ENCODE measurements at places on chromosomes 5 and 9.

GRCh38 chr9:82934949-82935348 lies 128.0 kb downstream of the RASEF start:
- no peak for DNase-seq

GRCh38 chr9:6656614-6657300 lies 11.2 kb upstream of the GLDC start:
- no peak for DNase-seq

- DNase-seq: no peak
These were observed 2.3 kb downstream of the CFAP157 start for GRCh38 chr9:127708952-127709587.

GRCh38 chr5:147391781-147392180 lies 118.1 kb downstream of the DPYSL3 start:
- no peak for DNase-seq

- no peak for DNase-seq
These were observed 2245.5 kb upstream of the WWC1 start for GRCh38 chr5:166045961-166046360.

- no peak for DNase-seq
These were observed 170.8 kb upstream of the NR3C1 start for GRCh38 chr5:143574236-143574635.

DNA sequence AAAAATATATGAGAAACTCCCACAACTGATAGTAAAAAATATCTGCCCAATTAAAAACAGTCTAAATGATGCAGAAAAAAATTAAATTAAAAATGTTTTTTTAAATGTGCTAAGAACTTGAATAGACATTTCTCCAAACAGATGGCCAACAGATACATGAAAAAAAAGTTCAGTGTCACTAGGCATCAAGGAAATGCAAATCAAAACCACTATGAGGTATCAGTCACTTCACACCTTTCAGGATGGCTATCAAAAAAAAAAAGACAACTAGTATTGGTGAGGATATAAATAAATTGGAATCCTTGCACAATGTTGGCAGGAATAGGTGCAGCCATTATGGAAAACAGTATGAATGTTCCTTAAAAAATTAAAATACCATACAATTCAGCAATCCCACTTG lies 16.6 kb downstream of the ZNF131 start:
- no peak for DNase-seq

- DNase-seq: no peak
These were observed 80.0 kb upstream of the C9orf72 start for GRCh38 chr9:27653246-27653645.

DNA sequence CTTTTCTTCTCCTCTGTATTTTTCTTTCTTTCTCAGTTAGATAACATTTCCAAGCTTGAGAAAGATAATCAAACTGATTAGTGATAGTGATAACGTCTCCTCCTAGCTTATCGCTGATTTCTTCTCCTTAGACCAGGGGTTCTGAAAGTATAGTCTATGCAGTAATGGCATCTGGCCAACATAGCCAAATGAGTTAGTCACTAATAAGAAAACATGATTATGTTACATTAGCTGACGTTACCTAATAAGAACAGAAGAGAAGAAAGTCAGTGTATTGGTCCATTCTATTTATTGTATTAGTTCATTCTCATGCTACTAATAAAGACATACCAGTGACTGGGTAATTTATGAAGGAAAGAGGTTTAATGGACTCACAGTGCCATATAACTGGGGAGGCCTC lies 111.2 kb downstream of the STRBP start:
- no peak for DNase-seq

GRCh38 chr5:172845154-172845553 lies 11.1 kb downstream of the ERGIC1 start:
- DNase-seq: no peak

- no peak for DNase-seq
These were observed 260.5 kb downstream of the COX7C start for GRCh38 chr5:86878250-86878649.

GRCh38 chr9:83509402-83509801 lies 28.8 kb downstream of the FRMD3 start:
- no peak for DNase-seq

DNA sequence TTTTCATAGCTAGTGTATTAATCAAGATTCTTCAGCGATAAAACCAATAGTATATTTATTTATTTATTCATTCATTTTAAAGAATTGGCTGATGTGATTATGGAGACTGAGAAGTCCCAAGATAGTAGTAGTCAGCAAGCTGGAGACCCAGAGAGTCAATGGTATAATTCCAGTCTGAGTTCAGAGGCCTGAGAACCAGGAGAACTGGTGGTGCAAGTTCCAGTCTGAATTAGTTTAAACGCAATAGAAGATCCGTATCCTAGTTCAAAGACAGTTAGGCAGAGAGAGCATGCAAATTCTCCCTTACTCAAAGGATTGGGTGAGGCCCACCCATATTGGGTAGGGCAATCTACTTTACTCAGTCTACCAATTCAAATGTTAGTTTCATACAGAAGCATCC lies 364.2 kb upstream of the RPS23 start:
- DNase-seq: no peak

- DNase-seq: no peak
These were observed 19.2 kb downstream of the GSN start for GRCh38 chr9:121286973-121287741.

DNA sequence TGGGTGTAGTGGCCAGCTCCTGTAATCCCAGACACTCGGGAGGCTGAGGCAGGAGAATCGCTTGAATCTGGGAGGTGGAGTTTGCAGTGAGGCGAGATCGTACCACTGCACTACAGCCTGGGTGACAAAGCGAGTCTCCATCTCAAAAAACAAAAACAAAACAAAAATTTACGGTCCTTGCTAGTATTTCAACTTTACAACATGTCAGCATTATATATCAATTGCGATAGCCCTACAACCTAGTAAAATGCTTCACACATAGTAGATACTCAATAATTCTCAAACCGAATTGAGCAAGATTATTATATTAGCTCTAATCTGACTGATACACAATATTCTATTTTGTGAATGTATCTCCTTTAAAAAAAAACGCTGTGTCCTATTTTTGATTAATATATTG lies 1411.0 kb upstream of the WWC1 start:
- DNase-seq: no peak

GRCh38 chr9:123689701-123690428 lies 240.1 kb downstream of the DENND1A start:
- no peak for DNase-seq

DNA sequence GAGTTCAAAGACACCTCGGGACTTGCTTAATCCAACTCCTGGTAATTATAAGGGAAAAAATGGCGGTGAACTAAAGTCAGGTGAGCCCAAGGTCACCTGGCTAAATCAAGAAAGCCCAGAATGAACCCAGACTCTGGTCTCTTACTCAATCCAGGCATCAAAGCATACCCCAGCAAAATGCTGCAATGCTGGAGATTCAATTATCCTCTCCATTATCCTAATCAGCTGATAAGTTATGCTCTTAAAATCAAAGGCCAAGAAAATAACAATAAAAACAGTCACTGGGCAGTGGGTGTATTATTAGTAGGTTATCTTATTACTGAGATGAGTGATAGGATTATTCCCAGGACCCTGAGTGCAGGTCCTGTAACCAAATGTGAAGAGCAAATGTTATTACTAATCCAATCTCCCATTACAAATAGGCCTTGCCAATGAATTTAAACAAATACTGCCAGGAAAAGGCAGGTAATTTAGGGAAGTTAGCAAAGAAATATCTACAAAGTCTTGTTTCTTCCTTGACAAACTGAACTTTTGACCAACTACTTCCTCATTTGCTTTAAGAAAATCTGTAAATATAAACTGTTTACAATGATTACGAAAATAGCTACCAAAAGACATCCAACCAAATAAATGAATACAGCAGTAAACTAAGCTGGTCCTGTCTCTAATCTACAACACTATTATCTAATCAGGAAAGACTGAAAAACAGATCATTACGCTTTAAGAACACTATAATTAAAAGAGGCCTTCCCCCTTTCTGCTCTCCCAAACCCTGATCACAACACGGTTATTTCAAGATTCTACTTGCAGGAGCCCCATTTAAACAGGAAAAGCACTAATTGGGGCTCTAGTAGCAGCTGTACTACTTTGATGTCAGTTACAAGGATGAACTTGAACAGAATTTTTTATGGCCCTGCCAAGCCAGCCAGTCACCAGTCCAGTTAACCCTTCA lies 103.2 kb downstream of the MED27 start:
- DNase-seq: no peak

GRCh38 chr9:91905991-91906469 lies 44.0 kb downstream of the ROR2 start:
- no peak for DNase-seq

DNA sequence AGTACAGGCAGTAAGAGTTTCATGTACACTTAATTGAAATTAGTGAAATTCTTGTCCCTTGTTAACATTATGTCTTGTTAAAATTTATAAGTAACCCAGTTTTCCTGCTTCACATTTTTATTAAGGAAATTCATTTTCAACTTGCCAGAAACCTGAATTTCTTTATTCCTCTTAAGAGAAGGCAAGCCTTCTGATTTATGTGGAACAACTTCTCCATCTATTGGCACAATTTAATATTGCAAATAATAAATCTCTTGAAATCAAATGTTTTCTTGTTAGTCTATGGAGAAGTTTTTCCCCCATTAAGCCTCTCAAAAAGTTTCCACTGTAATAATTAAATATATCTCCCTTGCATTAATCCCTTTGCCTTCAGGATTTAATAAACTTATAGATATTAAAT lies 33.8 kb upstream of the ACO1 start:
- DNase-seq: no peak

GRCh38 chr5:140141241-140141640 lies 15.5 kb downstream of the IGIP start:
- DNase-seq: no peak

GRCh38 chr9:26684029-26684428 lies 208.6 kb downstream of the CAAP1 start:
- DNase-seq: no peak

Measured in T follicular helper cell (primary cell).